Tibial nerve (tissue), 4 donors: ENCODE measurements at places on chromosomes 6 and 20.

GRCh38 chr20:13857304-13857703, 72.5 kb downstream of the NDUFAF5 start:
- DNase-seq, result no peak

DNA sequence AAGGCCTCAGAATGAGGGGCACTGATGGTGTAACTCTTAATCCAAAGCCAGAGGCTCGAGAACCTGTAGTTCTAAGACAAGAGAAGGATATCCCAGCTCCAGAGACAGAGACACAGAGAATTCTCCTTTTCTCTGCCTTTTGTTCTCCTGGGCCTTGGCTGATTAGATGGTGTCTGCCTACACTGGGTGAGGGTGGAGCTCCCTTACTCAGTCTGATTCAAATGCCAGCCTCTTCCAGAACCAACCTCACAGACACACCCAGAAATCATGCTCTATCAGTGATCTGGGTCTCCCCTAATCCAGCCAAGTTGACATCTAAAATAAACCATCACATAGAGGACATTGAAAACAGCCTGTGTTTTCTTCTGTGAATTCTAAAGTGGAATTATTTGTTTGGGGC, 68.0 kb upstream of the SMIM28 start:
- DNase-seq, result no peak

GRCh38 chr20:48444249-48444648, 383.6 kb downstream of the PREX1 start:
- DNase-seq, result no peak

- DNase-seq, result no peak
Observed at GRCh38 chr6:90586546-90586835, 381 bp downstream of the MAP3K7 start.

DNA sequence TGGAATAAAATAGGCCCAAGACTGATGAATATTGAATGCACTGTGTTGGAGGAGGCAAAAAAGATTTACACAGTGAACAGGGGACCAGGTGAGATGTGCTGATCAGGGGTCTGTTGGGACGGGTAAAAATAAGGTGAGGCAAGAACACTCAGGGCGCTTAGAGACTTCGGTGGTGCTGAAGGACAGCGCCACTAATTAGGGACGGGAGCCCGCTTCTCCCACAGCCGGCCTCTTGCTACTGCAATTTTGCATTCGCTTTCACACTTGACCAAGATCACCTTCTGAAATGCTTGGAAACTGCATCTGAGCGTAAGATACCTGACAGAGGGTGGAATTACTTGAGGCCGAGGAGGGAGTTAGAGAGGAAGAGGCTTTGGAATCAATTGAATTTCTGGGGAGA, 7.3 kb downstream of the TFAP2D start:
- DNase-seq, result no peak
